Bone marrow (tissue), 2 donors: ENCODE measurements at places on chromosomes 11 and 22.

- DNase-seq: no peak
These were observed 26.0 kb downstream of the DUSP8 start for GRCh38 chr11:1546077-1546535.

- DNase-seq: no peak
These were observed 24.2 kb upstream of the YPEL1 start for GRCh38 chr22:21759646-21760376.

GRCh38 chr22:36586271-36586670, 57.3 kb upstream of the EIF3D start:
- DNase-seq: no peak

DNA sequence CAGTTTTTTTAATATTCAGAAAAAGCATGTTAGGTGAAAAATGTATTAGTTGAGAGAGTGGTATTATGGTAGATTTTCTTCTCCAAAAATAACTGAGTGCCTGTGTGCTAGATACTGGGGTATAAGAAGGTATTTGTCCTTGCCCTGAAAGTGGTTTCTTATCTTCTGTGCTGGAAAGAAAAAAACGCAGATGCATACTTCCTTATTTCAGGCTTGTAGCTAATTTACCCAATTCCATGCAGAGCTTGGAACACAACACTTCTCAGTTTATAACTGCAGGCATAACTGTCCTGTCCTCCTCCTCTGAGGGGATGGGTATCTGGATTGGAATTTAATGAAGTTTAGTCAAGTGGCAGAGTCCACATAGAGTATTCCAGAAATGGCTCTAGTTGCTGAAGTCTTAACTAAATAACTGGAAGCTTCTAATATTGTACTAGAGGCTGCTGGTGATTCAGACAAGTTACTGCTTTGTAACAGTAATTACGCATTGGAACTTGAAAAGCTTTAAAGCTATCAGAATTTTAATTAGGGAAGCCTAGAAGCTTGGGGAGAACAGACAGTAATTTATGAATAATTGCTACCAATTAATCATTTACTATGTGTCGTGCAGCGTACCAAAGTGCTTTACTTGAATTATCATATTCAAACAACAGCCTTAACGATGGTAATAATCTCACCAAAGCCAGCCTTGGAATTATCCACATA, 12.7 kb upstream of the C11orf91 start:
- DNase-seq: no peak

DNA sequence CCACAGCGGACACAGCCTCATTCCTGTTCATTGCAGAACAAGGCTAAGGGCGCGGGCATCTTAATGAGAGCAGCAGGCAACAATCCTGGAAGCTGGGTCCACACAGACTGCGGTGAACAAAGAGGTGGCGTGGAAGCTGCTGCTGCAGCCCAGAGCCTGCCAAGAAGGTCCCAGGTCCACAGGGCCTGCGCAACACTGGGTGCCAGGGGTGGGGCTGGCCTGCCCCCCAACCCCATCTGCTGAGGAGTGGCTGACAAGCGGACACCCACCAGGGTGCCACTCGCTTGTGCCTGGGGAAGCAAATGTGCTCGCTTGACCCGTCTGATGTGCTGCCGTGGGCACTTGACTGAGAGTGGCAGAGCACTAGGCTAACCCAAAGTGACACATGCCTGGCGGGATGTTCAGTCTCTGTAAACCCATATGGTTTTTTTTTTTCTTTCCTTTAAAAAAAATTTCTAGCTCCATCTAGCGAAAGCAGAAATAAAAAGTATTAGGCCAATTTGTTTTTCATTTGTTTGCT, 83.2 kb upstream of the PITPNB start:
- DNase-seq: no peak

DNA sequence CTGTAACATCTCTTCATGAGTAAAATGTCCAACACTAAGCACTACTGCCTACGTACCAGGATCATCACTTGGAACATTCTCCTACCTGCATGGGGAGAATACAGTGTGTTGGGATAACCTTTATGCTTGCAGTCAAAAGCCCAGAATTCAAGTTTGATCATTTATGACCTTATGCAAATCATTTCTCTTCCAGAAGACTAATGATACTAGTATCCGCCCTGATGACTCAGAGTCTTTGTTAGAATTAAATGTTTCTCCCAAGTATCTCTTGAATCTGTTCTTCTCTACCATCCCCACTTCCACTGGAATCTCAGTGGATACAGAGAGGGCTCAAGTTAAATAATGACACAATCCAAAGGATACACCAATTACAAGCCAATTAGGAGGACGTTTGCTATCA, 12.4 kb downstream of the MAJIN start:
- no peak for DNase-seq

- no peak for DNase-seq
These were observed 7.0 kb upstream of the MTNR1B start for GRCh38 chr11:92962446-92962845.

DNA sequence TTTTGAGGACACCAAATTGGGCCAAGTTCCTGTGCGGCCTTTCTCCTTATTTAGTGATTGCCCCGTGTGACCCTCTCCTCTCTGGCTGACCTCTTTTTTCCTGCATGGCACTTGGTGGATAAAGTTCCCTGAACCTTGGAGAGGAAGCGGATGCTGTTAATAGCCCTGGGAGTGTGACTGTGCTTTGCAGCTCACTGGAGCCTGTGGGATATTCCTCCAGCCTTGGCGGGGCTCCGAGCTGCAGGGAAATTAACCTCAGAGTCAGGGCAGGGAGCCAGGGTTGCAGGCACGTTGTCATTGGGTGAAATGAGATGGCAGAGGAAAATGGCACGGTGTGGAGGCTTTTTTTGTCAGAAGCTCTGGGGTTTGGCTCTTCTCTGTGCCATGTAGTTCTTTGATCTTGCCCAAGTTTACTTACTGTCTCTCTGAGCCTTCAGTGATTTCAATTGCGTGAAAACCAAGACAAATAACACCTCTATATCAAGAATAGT, 965 bp downstream of the OR9Q1 start:
- DNase-seq: no peak

- DNase-seq: no peak
These were observed 60.0 kb upstream of the MYEOV start for GRCh38 chr11:69233744-69234570.

- DNase-seq: no peak
These were observed 77.2 kb upstream of the INCENP start for GRCh38 chr11:62046568-62047100.

DNA sequence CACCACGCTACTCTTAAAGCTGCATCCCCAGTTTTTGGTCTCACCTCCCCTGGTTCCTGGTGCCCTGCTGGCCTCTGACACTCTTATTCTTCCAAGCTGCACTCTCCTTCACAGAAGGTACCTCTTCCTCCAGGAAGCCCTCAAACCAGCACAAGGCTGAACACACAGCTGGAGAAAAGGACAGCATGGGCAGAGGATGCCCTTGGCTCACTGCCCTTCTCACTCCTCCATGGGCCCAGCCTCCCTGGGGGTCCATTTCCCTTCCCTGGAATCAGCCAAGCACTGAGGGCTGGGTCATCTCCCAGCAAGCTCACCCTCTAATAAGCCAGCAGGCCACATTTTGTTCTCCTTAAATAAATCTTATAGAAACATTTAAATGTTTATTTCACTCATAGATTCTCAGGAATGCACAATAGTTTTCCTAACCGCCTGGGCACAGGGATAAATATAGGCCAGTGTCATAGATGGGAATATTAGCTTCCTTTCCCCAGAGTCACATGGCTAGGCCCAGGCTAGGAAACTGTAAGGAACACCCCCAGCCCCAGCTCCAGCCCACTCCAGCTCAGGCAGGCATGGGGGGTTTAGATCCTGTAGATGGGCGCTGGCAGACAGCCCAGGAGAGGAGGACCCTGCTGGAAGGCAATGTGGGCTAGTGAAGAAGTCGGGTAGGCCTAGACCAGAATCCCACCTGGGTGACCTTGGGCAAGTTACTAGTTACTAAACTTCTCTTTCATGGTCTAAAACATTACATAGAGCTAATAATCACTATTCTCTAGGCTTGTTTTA, 51.5 kb downstream of the IRAG1 start:
- DNase-seq: no peak

- no peak for DNase-seq
These were observed 5.9 kb downstream of the YWHAH start for GRCh38 chr22:31950226-31950625.

DNA sequence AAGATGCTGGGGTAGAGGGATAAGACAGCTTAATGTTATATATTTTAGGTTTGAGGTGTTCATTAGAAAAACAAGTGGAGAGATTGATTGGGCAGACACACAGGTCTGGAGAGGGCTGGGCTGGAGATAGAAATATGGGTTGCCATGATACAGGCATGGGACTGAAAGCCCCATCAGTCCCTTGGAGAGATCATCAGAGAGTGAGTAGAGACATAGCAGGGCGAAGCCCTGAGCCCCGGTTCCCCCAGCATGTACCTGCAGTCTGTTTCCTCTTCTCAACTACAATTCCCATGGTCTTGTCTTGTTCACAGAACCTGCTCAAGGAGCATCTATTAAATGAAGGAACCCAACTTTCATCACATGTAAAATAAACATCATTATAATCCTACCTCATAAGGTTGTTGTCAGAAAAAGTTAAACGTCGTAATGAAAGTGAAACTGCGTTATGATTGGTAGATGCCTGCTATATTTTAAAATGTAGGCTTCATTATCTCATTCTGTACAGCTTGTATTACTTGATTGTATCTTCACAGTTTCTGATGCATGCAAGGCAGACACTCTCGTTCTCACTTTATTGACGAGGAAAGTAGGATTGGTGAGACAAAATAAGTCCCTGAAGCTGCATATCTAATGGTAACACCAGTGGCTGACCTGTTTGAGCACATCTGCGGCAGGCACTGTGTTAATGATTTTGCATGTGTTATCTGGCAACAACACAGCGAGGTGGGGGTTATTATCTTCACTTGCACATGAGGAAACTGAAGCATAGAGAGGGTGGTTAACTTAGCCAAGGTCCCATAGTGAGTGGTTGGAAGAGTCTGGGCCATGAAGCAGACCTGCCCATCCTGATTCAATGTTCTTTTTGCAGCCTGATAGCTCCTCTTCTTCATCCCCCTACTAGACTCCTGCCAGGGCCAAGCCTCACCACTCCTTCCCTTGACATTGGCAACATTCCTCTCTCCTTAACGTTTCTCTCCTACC, 63.5 kb downstream of the ENDOD1 start:
- DNase-seq: peak; percentile 50

DNA sequence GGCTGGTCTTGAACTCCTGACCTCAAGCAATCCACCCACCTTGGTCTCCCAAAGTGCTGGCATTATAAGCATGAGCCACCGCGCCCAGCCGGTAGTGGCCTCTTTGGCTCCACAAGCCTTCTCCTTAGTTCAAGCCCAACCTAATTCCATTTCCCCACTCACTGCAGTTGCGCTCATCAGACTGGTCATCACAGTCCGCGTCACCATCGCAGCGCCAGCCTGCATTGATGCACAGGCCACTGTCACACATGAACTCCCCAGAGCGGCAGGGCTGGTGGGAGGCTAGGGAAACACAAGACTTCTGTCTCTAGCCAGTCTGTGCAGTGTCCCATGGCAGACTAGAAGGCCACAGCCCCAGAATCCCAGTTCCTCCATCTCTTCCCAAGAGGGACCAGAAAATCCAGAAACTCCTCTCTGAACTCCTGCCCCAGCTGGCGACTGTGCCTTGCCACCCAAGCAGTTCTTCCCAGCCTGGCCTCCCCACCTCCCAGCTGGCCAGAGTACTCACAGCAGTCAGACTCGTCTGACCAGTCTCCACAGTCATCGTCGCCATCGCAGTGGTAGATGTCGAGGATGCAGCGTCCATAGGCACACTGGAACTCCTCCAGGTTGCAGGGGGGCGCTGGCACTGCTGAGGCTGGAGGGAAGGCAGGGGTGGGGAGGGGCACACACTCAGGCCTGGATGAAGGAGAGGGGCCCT, 19.8 kb downstream of the LRP4 start:
- no peak for DNase-seq

DNA sequence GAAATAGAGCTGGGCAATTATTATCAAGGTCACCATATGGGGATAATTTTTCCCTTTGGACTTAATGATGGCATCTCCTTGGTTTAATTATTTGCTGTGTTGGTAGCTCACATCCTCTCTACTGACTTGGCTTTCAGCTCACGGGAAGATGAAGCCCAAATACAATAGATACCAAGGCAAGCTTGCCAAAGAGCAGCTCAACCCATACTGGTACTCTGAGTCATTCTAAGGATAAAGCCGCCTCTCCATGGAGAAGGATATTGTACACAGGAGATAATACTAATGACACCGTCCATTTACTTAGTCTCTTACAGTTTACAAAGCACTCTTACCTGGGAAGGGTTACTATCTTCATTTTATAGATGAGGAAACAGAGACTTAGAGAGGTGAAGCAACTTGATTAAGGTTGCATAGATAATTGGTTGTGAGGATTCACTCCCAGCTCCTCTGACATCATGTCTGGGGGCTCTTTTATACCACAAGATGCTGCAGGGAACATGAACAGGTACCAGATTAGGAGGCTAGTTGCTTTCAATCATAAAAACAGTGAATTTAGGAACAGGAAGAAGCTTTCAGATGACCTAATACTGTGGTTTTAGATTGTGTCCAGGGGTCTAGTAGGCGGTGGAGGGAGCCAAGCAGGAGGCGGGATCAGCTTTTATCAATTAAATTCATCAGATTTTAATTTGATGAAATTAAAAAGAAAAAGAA, 48.3 kb upstream of the PICALM start:
- DNase-seq: no peak

GRCh38 chr11:26286472-26287066, 45.4 kb upstream of the ANO3 start:
- DNase-seq: no peak

DNA sequence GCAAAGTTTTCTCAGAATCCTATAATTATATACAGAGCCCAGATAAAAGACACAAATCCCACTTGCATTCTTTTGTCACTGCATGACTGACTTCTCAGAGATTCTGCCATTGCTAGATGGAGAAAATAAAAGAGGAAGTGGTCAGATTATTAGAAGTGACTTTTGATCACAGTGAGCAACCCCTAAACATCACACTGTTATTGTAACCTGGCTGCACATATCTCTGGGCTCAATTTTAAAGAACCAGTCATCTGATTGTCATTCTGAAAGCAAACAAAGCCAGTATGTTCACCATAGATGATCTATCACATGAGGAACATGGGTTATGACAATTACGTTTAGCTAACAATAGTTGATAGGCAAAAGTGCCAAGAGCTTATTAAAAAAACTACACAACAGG, 47.8 kb downstream of the COPB1 start:
- no peak for DNase-seq

DNA sequence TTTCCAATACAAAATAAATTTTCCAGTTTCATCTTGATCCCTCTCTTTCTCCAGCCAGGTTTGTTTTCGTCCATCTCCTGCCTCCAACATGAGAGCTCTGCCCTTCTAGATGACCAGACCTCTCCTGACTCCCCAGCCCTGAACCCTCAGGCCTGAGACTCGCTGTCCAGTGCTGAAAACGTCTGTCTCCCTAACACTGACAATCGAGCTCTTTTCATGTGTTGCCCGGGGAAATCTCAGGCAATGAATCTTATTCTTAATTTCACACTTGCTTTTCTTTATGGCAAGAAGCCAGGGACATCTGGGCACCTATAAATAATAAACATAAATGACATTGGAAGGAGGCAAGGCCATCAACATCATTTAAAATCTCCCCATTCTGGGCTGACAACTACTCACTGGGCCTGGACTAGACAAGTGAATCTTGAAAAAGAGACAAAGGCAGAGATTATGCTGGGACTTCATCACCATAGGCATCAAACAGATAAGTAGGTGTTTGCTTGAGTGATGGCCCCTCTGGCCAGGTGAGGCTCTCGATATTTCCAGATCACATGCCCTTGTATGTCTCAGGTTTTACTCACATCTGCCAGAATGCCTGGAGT, 274.5 kb upstream of the B3GAT1 start:
- no peak for DNase-seq

GRCh38 chr11:61959114-61959513, 8.3 kb downstream of the FTH1 start:
- no peak for DNase-seq
